ENCODE measurements at places on chromosomes 7 and 10.

DNA sequence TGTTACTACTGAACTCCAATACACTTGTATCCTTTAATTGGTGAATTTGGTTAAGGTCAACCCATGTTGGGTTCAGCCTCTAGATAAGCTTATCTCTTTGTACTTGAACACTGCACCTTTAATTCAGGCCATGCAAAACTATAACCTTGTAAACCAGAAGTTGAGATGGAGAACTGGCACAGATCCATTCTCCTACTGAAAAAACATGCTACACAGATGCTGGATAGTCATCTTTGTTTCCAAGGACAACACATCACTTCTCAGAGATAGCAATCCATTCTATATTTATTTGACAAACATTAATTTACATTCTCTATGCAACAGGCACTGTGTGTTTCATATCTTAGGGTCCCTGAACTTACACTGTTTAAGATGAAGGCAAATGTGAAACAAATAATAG is 2.9 kb upstream of the CDK14 start:
- DNase-seq: no peak

DNA sequence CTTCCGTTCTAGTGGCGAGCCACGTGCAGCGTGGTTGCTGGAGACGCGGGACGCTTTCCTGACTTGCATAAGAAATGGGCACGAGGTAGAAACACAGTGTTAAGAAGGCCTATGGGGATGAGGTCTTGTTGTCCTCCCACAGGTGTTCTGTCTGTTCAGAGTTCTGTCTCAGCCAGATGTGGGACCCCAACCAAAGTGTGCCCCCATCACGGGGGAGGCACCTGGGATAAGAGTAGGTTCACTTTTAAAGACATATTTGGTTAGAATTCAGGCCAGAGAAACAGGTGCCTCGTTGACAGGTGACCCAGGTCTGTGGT is 56.0 kb upstream of the PITRM1 start:
- DNase-seq: no peak

DNA sequence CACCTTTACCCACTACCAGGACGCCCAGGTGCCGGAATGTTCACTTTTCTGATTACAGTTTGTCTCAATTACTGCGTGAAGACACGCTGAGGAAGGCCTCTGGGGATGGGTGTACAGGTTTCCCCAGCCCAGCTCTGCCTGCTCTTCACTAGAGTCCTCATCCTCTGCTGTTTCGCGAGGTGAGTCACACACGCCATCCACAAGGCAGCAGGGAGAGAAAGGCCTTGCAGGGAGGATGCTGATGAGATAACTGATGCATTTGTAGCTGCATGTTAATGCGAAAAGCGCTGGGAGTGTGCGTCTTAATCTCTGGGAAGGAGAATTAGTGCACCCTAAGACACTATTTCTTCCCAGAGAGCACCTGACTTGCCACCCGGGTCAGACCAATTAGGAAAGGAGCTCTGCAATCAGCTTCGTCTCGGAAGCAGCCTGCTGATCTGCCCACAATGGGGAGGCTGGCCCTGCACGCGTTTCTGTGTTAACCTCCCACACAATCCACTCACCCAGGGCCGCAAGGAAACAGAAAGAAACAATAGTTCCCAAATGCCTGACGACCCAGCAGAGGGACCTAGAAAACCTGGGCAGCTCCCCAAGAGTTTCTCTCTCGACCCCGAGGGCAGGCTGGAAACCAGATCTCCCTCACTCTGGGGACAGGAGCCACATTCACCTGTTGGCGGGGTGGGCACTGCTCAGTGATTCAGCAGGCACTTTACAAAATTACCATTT is 578.7 kb downstream of the GLRX3 start:
- DNase-seq: no peak

GRCh38 chr10:103769176-103769575 is 86.2 kb downstream of the SH3PXD2A start:
- no peak for DNase-seq

DNA sequence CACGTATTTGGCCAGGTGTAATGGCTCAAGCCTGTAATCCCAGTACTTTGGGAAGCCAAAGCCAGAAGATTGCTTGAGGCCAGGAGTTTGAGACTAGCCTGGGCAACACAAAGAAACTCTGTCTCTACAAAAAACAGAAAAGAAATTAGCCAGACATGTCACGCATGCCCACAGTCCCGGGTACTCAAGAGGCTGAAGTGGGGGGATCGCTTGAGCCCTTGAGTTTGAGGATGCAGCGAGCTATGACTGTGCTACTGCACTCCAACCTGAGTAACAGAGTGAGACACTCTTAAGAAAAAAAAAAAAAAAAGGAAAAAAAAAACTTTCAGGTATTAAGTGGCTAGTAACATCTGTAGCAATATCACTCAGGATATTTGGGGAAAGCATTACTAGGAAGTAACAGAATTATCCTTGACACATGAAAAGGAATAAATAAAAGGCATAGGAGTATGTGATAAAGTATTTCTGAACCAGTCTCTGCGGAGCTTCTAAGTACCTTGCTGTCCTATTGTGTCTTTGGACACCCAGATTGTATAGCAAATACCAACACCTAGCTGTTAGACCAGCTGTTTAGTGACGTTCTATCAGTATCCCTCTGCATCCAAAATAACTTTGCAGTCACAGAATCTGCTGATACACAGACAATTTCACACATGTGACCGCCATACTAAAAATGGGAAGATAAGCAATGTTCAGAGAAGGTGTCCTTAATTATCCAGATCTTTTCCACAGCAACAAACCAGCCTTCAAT is 74.4 kb downstream of the CYTH3 start:
- DNase-seq: no peak

- no peak for DNase-seq
Measured at GRCh38 chr7:114663502-114663901, 248.9 kb downstream of the FOXP2 start.

GRCh38 chr7:121985476-121986030 is 112.6 kb downstream of the PTPRZ1 start:
- DNase-seq: no peak

GRCh38 chr7:114086914-114087652 is 168.3 kb upstream of the PPP1R3A start:
- DNase-seq: peak; percentile 3

DNA sequence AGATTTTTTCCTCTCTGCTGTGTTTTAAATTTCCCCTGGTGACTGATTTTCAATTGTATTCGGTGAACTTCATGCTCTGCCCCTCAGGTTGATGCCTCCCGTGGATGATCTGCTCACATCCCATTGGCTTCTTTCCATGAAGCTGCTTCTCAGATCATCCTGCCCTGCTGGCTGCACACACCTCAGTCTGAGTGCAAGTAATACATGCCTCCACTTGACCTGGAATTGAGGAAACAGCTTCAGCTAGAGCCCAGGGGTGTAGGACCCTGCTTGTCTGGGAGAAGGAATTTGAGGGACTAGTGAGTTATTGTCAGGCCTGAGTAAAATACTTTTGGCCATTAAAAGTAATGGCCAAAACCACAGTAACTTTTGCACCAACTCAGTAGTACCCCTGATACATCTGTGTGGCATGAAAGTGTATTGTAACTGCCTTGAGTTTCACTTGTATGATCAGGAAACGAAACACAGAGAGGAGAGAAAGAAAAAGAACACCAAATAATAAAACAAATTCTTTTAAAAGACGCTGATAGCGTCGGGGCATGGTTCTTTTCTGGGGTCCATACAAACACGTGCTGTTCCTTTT is 49.4 kb downstream of the SPAM1 start:
- no peak for DNase-seq
